Activated CD4-positive, CD25-positive, alpha-beta regulatory T cell treated with anti-CD3 and anti-CD28 coated beads, Interleukin-2, amount 50 U/mL, for 16 hours (primary cell): ENCODE measurements at places on chromosomes 3 and 15.
A peak's percentile ranks its signal among the peaks of the same experiment; 100 is the strongest.

- peak; percentile 70 for DNase-seq
Observed at GRCh38 chr3:189324538-189325138, 152.9 kb downstream of the TPRG1 start.

DNA sequence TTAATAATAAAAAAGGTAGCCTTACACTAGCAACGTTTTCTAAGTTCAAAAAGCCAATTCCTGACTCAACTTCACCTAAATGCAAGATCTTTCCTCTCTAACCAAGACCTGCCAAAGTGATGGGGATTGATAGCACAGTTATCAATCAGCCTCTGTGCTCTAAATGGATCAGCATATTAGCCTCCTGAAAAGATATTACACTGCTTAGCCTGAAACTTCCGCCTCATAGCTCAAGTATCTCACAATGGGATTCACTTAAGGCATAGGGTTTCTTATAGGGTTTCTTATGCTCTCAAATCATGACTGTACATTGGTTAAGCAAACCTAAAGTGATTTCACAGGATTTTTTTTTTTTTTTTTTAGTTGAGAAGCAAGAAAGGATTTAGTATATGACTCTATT, 436 bp upstream of the SLC9A9 start:
- DNase-seq, result no peak

DNA sequence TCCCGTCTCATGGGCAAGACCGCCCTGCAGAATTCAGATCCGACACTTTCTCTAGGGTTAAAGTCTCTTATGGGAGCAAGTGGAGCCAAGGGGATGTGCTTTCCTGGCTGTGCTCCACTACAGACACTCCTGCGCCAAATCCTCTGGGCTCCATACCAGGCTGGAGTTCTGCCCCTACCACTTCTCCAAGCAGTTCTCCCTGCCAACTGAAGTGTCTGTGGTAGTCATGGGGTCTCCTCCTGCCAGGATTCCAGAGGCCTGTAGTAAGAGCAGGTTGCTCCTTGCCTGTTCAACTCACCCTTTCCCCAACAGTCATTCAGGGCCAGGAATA, 403.2 kb downstream of the GRM7 start:
- no peak for DNase-seq

GRCh38 chr3:86792316-86792715, 198.6 kb downstream of the VGLL3 start:
- DNase-seq, result no peak

GRCh38 chr3:45772341-45773035, 23.8 kb downstream of the SLC6A20 start:
- DNase-seq, result no peak

DNA sequence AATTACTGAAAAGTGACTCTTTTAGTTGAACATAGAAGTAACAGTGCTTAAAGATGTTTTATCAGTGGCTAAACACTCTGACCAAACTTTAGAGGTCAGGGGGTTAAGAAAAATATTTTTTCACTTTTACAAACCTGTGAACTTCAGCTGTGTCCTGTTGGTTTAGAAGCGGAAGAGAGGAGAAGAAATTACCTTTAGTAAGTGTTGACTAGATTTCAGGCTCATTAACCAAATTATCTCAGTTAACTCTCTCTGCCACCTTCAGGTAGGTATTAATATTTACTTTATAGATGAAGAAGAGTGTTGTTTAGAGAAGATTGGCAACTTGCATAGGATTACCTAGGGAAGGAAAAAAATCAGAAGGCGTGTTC, 151.9 kb upstream of the CMC1 start:
- no peak for DNase-seq

DNA sequence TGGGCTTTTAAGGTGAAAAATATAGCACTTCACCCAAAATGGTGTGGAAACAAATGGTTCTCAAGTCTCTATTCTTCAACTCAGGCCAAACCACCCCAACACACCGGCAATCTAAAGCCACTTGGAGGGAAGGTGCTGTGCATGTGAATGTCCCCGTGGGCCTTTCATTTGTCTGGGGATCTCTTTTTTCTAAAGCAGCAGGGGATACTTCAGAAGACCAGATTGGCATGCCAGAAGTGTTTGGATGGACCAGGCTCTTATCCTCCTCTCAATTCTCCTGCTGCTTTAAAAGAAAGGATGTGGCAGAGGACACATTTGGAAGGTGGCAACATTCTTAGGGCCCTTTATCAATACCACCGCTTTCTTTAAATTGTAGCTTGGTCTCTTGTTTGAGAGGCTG, 193.1 kb downstream of the MEIS2 start:
- no peak for DNase-seq

DNA sequence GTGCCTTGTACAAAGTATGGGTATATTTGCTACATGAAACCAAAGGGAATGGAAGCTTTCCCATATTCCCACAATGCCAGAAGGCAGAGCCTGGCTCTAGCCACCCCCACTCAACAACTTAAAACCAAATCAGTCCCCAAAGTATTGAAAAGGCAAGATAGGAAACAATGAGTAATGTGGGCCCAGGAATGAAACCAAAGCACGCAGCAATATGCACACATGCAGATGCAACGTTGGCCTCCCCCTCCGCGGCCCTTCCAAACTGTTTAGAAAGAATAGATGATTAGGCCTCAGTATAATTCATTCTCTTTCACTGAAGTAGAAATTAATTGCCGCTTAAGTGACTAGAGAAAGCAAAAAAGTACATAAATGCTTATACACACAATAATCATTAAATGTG, 59.1 kb downstream of the THRB start:
- no peak for DNase-seq

DNA sequence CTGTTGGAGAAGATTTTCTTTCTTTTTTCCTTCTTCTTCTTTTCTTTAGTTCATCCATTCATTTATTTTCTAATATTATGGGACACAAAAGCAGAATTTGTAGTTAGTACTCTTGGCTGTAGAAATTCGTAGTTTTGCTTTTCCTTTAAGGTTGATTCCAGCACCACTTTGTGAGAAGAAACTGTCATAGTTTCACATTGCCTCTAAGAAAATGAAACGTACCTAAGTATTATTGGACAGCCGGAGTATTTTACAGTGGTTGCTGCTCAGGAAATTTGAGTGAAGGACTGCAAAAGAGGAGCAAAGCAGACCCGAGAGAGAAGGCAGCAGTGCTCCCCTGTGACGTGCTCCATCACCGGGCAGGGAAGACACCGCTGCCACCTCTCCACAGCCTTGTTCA, 48.1 kb downstream of the PLCL2 start:
- DNase-seq, result no peak

- DNase-seq, result no peak
Observed at GRCh38 chr15:95604634-95605036, 725.9 kb upstream of the NR2F2 start.

- DNase-seq, result no peak
Observed at GRCh38 chr3:136189859-136190617, 6.1 kb downstream of the MSL2 start.

DNA sequence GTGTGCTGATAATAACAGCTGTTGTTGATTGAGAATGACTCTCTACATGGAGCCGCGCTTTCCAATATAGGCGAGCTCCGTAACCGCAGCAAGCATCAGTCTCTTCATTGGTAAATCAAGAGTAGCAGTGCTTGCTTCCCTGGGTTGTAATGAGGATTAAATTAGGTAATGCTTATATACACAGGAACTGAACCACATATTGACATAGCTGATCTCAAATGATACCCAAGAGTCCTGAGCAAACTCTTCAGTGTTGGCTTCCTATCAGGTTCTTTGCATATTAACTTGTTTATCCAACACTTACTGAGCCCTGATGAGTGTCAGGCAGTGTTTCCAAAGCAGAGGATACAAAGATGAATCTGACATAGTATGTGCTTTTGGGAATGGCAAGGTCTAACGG, 46.4 kb upstream of the SLCO3A1 start:
- no peak for DNase-seq

- DNase-seq, result peak; percentile 30
Observed at GRCh38 chr15:52678468-52679231, 538 bp downstream of the ATOSA start.

- no peak for DNase-seq
Observed at GRCh38 chr15:43127752-43128151, 5.6 kb upstream of the TMEM62 start.

GRCh38 chr15:57554063-57554811, 37.5 kb upstream of the MYZAP start:
- no peak for DNase-seq

- no peak for DNase-seq
Observed at GRCh38 chr15:84006421-84006820, 229.2 kb upstream of the GOLGA6L4 start.

- no peak for DNase-seq
Observed at GRCh38 chr3:64053581-64053980, 30.3 kb upstream of the PSMD6 start.

DNA sequence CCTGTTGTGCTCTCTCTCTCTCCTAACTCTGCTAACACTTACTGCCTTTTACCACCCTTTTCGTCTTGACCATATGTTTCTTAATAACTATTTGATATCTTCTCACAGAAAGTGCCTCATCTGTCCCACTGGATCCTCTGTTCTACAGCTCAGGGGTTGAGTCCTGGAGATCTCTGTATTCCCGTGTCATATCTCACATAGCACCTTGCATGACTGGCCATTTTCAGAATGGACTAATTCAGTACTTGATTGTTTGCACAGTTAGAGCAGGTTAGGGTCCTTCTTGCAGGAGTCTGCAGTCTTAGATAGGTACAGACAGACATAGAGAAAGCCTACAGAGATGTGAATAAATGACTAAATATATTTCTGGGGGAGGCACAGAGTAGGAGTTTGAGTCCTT, 20.9 kb downstream of the HACD3 start:
- DNase-seq, result no peak

DNA sequence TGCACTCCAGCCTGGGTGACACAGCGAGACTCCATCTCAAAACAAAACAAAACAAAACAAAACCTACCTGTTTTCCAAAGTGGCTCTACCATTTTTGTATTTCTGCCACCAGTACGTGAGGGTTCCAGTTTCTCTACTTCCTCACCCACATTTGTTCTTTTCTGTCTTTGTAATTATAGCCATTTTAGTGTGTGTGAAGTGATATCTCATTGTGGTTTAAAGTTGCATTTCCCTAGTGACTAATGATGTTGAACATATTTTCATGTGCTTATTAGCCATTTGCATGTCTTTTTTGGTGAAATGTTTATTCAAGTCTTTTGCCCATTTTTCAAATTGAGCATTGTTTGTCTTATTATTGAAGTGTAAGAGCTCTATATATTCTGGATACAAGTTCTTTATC, 50.7 kb downstream of the TRA2B start:
- DNase-seq, result no peak

DNA sequence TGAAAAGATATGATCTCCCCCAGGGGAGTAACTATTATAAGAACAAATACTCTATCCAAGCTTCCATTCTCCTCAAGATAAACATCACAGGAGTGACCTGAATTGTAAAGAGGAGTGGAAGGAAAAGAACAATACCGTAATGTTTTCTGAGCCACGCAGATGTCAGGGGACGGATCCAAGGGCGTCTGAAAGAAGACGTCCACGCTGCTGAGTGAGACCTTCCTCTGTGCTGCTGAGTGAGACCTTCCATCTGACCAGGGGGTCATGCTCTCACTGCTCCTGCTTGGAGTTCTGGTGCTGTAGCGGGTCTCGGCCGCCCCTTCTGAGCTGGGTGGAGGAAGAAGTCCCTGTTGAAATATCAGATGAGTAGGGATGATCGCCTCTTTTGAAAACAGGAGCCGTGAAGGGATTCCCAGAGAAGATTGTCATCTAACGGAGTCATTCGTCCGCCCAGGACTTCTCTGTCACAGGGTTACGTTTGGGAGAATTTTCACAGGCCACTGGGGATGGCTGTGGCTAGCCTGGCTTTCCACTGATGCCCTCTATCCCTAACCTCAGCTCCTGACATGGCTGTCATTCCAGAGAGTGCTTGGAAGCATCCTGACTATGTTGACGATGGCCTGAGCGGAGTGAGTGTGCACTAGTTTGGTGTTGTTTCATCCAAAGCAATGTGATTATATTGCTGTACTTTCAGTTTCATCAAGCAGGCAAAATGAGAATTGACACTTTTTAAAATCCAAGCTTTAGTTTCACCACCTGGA, 184.9 kb downstream of the APBA2 start:
- no peak for DNase-seq

DNA sequence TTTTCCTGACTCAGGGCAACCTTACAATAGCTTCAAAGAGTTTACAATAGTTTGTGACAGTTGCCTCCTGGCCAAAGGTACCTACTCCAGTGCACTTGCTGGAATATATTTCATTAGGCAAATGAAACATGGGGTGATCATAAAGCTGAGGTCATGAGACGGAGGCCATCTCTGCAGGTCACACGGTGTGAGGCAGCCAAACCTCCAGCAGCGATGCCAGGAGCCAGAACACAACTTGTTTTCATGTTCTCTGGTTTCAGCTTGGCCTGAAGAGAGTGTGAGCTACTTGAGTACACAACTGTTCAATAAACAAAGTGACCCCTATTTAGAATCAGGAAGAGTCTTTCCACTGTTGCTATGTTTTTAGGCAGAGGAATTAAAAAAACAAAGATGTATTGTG, 42.7 kb upstream of the PYGO1 start:
- no peak for DNase-seq

DNA sequence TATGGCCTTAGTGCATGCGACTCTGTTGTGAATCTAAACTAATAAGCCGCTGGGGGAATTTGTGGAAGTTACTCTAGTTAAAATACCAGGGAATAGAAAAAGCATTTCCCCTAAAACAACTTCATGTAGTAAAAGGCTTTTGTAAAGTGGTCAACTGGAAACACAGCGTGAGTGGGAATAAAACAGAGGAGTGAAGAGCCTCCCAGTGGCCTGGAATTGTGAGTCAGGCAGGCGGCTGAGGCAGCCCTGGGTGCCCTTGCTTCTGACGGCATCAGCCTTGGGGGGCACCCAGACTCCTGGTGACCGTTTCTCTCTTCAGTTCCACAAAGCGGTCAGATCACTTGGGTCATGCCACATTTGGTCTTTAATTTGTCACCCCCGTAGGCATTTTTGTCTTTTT, 108.4 kb downstream of the GHSR start:
- no peak for DNase-seq

- DNase-seq, result no peak
Observed at GRCh38 chr3:73045391-73045790, 16.1 kb upstream of the EBLN2 start.

DNA sequence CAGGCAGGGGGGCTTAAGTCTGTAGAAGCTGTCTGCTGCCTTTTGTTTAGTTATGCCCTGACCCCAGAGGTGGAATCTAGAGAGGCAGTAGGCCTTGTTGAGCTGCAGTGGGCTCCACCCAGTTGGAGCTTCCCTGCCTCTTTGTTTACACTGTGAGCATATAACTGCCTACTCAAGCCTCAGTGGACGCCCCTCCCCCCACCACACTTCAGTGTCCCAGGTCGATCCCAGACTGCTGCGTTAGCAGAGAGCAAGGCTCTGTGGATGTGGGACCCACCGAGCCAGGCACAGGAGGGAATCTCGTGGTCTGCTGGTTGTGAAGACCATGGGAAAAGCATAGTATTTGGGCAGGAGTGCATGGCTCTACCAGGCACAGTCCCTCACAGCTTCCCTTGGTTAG, 446.8 kb upstream of the RARB start:
- no peak for DNase-seq

GRCh38 chr3:46893146-46893748, 15.7 kb downstream of the PTH1R start:
- no peak for DNase-seq

GRCh38 chr3:54641226-54642014, 286.4 kb downstream of the LRTM1 start:
- DNase-seq, result no peak

GRCh38 chr3:194857469-194858113, 171.9 kb downstream of the FAM43A start:
- DNase-seq, result no peak

GRCh38 chr3:10333349-10333650, 12.4 kb upstream of the SEC13 start:
- DNase-seq, result no peak

GRCh38 chr3:120024103-120024502, 70.1 kb downstream of the GSK3B start:
- DNase-seq, result no peak
